Smooth muscle cell of bladder (primary cell): ENCODE measurements at places on chromosomes 5 and 9. TPM values are rescaled to one million over a fixed set of nuclear protein-coding genes. Genes with fewer than 3 reads are reported as not detected.

FBXL7 gene
- 2.0 and 2.9 TPM in 2 replicates for total RNA-seq

REXO4 gene
- total RNA-seq: 14.5 and 16.3 TPM in 2 replicates

NR5A1 gene
- not detected in 2 replicates for total RNA-seq

NEURL1B gene
- 0.71 and 0.74 TPM in 2 replicates for total RNA-seq

ARHGEF37 gene
- 0.57 and 2.4 TPM in 2 replicates for total RNA-seq

REEP2 gene
- 16.2 and 17.5 TPM in 2 replicates for total RNA-seq

PCDHB13 gene
- 0.28 TPM in 2 replicates for total RNA-seq

CCL27 gene
- total RNA-seq: not detected in 2 replicates

NDST1 gene
- total RNA-seq: 21.6 and 26.5 TPM in 2 replicates

CYSRT1 gene
- 0.18 and 0.57 TPM in 2 replicates for total RNA-seq

APBA1 gene
- 3.6 and 7.1 TPM in 2 replicates for total RNA-seq

FOXI1 gene
- not detected in 2 replicates for total RNA-seq

MYOZ3 gene
- total RNA-seq: 0.14 and 0.37 TPM in 2 replicates

SLC6A7 gene
- not detected in 2 replicates for total RNA-seq

SYNPO gene
- 2.7 and 4.0 TPM in 2 replicates for total RNA-seq

C9orf43 gene
- 0.14 and 0.18 TPM in 2 replicates for total RNA-seq

CDKN2B-AS1 gene
- 3.6 and 4.8 TPM in 2 replicates for total RNA-seq

SPATA31A3 gene
- total RNA-seq: not detected in 2 replicates

TSSK1B gene
- 0.09 and 0.14 TPM in 2 replicates for total RNA-seq

LVRN gene
- 0.18 and 0.28 TPM in 2 replicates for total RNA-seq

SPATA31E1 gene
- total RNA-seq: not detected in 2 replicates

ASS1 gene
- 329 and 331 TPM in 2 replicates for total RNA-seq

IRX2 gene
- total RNA-seq: not detected in 2 replicates

TSLP gene
- 3.4 and 3.8 TPM in 2 replicates for total RNA-seq

SPINK7 gene
- not detected in 2 replicates for total RNA-seq

HSPB3 gene
- not detected in 2 replicates for total RNA-seq

TMEM38B gene
- total RNA-seq: 8.7 and 17.6 TPM in 2 replicates

ITGA1 gene
- 32.2 and 40.2 TPM in 2 replicates for total RNA-seq

CCDC192 gene
- not detected in 2 replicates for total RNA-seq

FAM151B gene
- total RNA-seq: 7.9 and 8.0 TPM in 2 replicates

INPP5E gene
- 4.1 and 4.5 TPM in 2 replicates for total RNA-seq

DAPK1 gene
- total RNA-seq: 23.8 and 30.0 TPM in 2 replicates

C1QTNF3 gene
- 0.57 and 2.0 TPM in 2 replicates for total RNA-seq

CCDC183 gene
- 0.28 and 0.46 TPM in 2 replicates for total RNA-seq

HEMGN gene
- not detected in 2 replicates for total RNA-seq

HMCN2 gene
- total RNA-seq: under 0.01 TPM in 2 replicates

ARHGEF28 gene
- 10.4 and 15.9 TPM in 2 replicates for total RNA-seq
